Endothelial cell (in vitro differentiated cells): ENCODE measurements at places on chromosomes 7 and 10. TPM values are rescaled to one million over a fixed set of nuclear protein-coding genes. Genes with fewer than 3 reads are reported as not detected.

DNMBP gene
- total RNA-seq: 21.8 TPM

GRCh38 chr10:116287906-116288501, 15.0 kb upstream of the GFRA1 start:
- no peak overlapping the region for H3K27ac ChIP-seq
- H3K36me3 ChIP-seq: no peaks in the 10 kb centered on the region
- H3K27me3 ChIP-seq: no peaks in the 10 kb centered on the region

DNA sequence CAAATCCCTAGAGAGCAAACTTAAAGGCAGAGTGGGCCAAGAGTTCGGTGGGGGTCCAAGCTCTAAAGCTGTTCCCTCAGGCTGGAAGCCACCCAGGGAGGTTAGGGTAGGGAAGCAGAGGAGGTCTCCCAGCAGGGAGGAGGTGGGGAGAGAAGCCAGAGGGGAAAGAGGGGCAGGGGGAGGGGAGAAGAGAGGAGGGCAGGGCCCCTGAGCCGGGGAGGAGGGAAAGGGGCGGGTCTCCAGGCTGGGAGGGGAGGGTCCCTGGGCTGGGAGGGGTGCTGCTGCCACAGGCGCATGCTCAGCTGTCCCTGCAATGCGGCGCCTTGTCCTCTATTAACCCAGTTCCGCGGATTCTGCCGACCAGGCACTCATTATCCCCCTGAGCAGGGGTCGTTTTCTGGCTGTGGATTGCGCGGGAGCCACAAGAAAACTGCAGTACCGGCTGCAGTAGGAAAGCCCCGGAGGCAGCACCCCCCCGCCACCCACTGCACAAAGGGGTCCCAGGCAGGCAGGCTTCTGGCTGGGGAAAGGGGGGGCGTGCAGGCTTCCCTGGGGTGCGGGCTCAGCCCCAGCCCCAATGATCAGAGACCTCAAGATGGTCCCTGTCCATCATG, 49.3 kb downstream of the CAMK2B start:
- no peaks in the 10 kb centered on the region for H3K36me3 ChIP-seq
- DNase-seq: peak; percentile 52
- H3K27me3 ChIP-seq: peaks cover 5% of the 10 kb centered on the region
- no peaks in the 10 kb centered on the region for H3K4me1 ChIP-seq

DNA sequence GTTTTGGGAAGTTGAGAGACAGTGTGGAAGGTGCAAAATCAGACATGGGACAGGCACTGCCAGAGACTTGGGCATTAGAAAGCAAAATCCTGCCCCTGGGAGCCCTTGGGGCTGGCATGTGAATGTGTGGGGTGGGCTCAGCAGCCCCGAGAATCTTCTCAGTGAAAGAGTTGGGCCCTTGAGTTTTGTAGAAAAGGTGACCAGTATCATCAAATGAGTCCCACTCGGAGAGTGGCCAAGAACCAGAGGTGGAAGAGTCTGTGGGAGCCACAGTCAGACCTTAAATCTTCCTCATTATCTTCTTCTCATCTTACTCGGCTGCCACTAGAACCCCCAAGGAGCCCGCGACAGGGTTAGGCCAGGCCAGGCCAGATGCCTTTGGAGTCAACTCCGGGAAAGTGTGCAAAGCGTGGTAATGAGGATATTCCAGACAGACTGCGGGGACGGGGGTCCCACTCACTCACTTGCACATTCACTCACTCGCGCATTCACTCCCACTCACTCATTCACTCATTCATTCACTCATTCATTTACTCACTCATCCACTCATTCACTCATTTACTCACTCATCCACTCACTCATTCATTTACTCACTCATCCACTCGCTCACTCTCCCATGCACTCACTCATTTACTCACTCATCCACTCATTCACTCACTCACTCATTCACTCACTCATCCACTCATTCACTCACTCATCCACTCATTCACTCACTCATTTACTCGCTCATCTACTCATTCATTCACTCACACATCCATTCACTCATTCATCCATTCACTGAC, 74.9 kb downstream of the CARD11 start:
- no peak overlapping the region for H3K27ac ChIP-seq
- H3K4me3 ChIP-seq: no peak overlapping the region
- peaks cover 5% of the 10 kb centered on the region for H3K27me3 ChIP-seq
- DNase-seq: no peak

DNA sequence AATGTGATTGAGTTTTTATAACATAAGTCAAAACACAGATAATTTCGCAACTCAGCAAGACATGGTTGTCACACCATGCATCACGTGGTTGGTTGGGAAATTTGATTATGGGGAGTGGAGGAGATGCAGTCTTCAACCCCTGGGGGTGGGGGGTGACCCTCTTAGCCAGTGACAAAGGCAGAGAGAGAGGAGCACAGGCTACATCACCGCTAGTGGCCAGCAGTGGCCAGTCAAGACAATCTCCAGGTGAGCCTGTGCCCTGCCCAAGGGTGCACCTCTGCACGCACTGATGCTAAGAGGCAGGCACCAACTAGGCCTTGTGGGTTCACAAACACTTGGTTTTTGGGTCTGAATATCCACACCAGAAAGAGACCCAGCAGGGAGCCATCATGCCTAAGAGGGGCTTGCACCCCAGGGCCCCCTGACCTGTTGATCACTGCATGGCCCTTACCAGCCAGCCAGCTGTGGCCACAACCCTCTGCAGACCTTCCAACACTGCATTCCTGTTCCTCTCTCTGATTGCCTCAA, 244.4 kb downstream of the FANK1 start:
- H3K27me3 ChIP-seq: peaks cover 3% of the 10 kb centered on the region
- no peak overlapping the region for H3K27ac ChIP-seq
- DNase-seq: no peak
- H3K36me3 ChIP-seq: no peaks in the 10 kb centered on the region

DNA sequence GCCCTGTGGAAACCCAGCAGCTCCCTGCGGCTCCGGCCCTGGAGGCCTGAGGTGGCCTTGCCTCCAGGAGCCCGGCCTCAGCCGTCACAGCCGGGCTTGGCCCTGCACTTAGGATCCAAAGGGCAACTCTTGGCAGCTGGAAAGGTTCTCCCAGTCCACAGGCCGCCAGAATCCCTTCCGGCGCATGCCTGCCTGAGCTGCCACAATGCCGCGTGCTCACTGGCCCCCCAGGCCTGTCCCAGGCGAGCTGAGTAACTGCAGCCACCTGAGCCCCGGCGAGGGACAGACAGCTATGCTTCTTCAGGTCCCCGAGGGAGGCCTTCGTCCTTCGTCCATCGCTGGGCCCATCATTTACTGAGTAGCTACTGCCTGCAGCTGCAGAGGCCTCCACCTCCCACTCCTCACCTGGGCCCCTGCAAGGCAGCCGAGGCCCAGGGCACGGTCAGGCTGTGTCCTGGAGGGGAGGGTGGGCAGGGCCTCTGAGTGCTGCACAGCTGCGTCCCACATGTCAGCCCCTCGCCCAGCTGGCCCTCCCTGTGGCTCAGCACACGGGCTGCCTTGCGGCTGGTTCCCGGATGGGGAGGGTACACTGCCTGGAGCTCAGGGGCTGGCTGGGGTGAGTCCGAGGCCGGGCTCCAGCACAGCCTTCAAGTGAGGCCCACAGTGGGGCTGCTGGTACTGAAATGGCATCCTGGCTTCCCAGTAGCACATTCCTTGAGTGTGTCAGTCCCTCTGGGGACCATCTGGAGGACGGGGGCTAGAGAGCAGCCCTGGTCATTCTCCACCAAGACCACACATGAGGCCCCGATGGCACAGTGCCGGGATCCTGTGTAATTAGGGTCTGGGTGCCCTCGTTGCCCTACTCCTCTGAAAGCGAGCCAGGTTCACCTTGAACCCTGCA, 172.5 kb downstream of the ELFN1 start:
- H3K27me3 ChIP-seq: peaks cover 12% of the 10 kb centered on the region
- H3K36me3 ChIP-seq: peaks cover 10% of the 10 kb centered on the region
- no peak overlapping the region for H3K27ac ChIP-seq
- no peak overlapping the region for H3K4me3 ChIP-seq
- peaks cover 5% of the 10 kb centered on the region for H3K4me1 ChIP-seq
- no peak for DNase-seq

DNA sequence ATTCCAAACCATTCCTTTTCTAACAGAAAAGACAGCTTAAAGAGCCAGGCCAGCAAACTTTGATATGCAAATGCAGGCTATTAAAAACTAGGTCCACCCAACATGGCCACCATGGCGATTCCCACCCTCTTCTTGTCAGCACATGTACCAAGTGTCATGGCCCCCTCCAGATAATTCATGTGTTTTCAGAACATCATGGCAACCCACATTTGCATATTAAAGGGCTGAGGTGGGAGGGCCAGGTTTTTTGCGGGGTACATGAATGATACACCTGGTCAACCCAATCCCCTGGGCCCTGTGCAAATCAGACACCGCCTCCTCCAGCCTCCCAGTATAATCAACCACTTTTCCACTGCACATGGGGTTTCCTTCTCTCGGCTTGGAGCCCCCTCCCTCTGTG, 965 bp upstream of the ERVW-1 start:
- no peaks in the 10 kb centered on the region for H3K4me1 ChIP-seq
- DNase-seq: no peak
- H3K27ac ChIP-seq: no peak overlapping the region
- peaks cover 1% of the 10 kb centered on the region for H3K27me3 ChIP-seq
- no peak overlapping the region for H3K4me3 ChIP-seq

GRCh38 chr7:121833991-121834390, 39.0 kb upstream of the PTPRZ1 start:
- no peaks in the 10 kb centered on the region for H3K36me3 ChIP-seq
- no peak overlapping the region for H3K4me3 ChIP-seq
- no peak for DNase-seq
- no peak overlapping the region for H3K27ac ChIP-seq
- peaks cover 3% of the 10 kb centered on the region for H3K27me3 ChIP-seq
